ENCODE measurements at places on chromosomes 6 and 20. TPM values are rescaled to one million over a fixed set of nuclear protein-coding genes. Genes with fewer than 3 reads are reported as not detected.

FGD2 gene
- 10.9 TPM for total RNA-seq

VGLL2 gene
- total RNA-seq = 3.4 TPM

IMPG1 gene
- total RNA-seq = 0.64 TPM

EMILIN3 gene
- total RNA-seq = 12.0 TPM

CALHM5 gene
- total RNA-seq = 2.2 TPM

RAET1G gene
- 1.1 TPM for total RNA-seq

SLC24A3 gene
- total RNA-seq = 8.9 TPM

DCDC2 gene
- 84.9 TPM for total RNA-seq

TENT5A gene
- 13.5 TPM for total RNA-seq

SNAP25 gene
- total RNA-seq = 3.2 TPM

LY6G6C gene
- not detected for total RNA-seq

ZFP57 gene
- not detected for total RNA-seq

ARFRP1 gene
- total RNA-seq = 36.9 TPM

VSTM2L gene
- 4.7 TPM for total RNA-seq

POPDC3 gene
- 4.7 TPM for total RNA-seq

GMPR gene
- total RNA-seq = 19.2 TPM

FAM217A gene
- 0.29 TPM for total RNA-seq

SLC22A3 gene
- 7.6 TPM for total RNA-seq

OXT gene
- not detected for total RNA-seq

TMEM14C gene
- 78.5 TPM for total RNA-seq
